Inflammatory macrophage (primary cell): ENCODE measurements at places on chromosomes 1 and 21.
A peak's percentile ranks its signal among the peaks of the same experiment; 100 is the strongest.

- DNase-seq = no peak
Measured at GRCh38 chr1:113242481-113242880, 147.8 kb upstream of the MAGI3 start.

DNA sequence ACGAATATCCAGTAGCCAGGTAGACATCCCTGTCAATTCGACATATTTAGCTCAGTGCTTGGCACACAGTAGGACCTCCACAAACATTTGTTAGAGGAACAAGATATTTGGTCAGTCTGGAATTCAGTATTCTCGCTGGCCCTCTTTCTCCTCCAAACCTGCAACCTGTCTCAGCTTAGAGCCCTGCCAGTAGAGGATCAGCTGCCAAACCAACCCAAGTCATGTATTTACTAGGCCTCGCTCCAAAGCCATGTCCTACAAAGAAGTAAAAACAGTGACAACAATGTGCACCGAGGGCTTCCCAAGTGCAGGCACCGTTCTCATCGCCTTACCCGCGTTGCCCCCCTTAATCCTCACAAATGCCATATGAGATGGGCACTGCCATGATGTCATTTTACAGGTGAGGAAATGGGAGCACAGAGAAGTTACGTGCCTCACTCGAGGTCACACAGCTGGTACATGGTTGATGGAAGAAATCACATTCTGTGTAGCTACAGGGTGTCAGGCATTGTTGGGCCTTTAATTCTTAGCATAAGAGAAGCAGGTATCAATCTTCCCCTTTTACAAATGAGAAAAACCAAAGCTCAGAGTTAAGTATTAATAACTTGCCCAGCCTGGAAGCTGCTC is 26.0 kb upstream of the CDCA8 start:
- DNase-seq = no peak

DNA sequence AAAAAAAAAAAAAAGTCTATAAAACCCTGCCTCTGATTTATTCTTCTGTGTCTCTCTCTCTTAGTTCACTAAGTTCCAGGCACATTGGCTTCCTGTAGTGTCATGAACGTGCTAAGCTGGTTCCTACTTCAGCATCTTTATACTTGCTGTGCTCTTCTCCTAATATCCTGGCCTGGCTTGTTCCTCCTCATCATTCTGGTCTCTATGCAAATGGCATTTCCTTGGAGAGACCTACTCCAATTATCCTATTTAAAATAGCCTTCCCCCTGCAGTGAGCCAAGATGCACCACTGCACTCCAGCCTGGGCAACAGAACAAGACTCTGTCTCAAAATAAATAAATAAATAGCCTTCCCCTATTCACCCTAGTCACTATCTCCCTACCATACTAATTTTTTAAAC is 9.7 kb upstream of the CLCC1 start:
- no peak for DNase-seq

- no peak for DNase-seq
Measured at GRCh38 chr21:44064852-44065403, 42.3 kb upstream of the PWP2 start.

GRCh38 chr1:56414728-56415224 is 164.6 kb downstream of the PLPP3 start:
- no peak for DNase-seq

DNA sequence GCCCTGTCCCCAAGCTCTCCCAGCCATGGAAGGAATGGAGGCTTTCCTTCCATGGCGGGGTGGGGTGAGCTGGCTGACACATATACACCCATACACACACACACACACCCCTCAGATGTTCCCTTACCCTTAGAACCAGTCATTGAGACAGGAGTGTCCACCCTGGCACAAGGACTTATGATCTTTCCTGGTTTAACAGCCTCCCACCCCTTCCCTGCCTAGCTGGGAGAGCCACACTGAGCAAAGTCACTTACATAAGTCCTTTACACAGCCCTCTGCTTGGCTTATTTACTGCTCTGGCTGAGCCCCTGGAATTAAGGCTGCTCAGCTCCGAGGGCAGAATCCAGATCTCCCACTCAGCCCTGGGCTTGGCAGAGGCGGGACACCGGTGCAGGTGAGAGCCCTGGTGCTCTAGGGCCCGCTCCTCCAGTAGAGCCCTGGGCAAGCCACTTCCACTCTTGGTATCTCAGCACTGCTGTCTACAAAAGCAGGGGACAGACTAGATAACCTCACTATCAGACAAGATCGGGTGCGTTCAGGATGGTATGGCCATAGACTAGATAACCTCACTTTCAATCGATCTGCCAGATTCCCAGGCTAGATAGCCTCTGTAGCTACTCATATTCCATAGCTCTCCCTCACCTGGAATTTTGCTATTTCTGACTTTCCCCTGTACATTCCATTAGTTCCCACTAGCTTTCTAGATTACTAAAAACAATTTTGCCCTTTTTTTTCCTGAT is 16.7 kb downstream of the SLC6A9 start:
- DNase-seq = no peak

DNA sequence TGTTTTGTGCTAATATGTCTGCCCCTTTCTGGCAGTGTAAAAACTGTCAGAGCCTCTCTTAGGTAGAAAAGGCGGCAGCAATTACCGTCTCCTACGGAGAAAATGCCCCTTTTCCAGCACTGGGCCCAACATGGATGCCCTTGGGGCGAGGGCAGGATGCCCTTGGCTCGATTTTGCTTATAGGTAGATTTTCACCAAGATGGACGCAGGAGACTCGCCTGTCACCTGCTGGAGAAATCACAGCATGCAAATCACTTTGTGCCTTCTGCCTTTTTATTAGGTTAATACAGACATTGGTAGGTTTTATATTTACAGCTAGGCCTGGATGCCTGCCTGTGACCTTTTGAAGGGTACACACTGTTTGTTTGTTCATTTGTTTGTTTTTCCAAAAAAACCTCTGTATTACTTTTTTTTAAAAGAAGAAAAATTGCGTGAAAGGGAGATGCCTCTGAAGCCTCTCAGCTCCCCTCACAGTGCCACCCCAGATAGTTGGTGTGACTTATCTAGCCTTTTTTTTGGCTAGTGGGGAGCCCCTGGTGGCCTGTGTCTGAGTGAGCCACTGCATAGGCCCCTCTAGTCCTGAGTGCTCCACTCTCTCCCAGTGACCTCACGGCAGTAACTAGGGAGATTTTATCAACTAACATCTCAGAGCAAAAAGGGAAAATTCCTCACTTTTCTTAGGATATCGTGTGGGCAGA is 2.5 kb downstream of the ATP1B1 start:
- DNase-seq = peak; percentile 56

- no peak for DNase-seq
Measured at GRCh38 chr1:160451859-160452232, 51.5 kb downstream of the VANGL2 start.

GRCh38 chr1:198649968-198650338 is 11.1 kb downstream of the PTPRC start:
- DNase-seq = no peak

DNA sequence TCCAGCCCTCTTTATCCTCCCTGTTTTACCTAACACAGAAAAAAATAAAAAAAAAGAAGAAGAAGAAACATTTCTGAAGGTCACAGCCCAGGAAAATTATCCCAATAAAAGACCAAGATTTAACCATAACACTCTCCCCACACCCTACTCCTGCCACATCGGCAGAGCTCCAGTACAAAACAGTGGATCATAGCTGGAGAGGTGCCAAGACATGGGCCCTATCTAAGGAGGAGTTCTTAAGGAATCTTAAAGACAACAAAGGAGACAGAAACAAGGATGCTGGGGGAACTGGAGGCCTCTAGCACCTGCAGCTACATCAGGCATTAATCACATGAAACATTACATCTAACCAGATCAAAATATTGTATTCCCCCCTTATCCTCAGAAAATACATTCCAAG is 432.8 kb downstream of the MATN1 start:
- DNase-seq = no peak

GRCh38 chr1:76680651-76681050 is 186.6 kb upstream of the ST6GALNAC5 start:
- DNase-seq = no peak

- DNase-seq = peak; percentile 57
Measured at GRCh38 chr1:15188678-15189077, 35.1 kb downstream of the TMEM51 start.

DNA sequence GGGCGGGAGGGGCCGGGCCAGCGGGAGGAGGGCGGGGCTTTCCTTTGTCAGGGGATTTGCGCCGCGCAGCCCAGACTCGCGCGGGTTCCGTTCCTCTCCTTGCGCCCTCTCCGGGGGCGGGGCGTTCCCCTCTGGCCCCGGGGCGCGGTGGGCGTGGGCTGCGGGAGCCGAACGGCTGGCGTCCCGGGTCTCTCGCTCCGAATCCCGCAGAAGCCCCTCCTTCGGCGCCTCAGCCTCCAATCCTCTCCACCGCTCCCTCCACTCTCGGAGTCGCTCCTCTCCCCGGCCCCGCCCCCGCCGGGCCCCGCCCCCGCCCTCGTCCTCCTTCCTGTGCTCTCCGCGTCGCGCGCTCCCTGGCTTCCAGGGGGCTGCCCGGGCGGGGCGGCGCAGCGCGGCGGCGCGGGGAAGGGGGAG is 82.8 kb upstream of the BMP8A start:
- DNase-seq = peak; percentile 82

DNA sequence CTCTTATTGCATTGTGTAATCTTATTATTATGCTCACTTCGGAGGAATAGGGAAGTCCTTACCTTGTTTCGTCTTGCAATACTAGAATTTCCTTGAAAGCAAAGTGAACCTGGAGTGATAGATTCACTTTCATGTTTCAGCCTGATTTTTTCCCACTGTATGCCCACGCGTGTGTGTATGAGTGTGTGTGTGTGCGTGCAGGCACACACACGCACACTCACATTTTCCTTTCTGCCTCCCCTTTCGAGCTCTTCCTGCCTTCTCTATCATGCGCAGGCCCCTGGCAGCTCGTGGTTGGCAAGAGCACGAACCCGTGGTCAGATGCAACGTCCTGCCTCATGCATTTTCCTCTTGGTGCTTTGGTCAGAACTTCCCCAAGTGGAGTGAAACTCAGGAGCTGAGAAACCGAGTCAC is at the start of gene GCSAML:
Gene GCSAML, plus strand, starts transcription at position 366 of the 414 bp plus-strand sequence. CDS start 58 bp downstream, outside the sequence.
- DNase-seq = peak; percentile 4

- DNase-seq = peak; percentile 64
Measured at GRCh38 chr1:9244501-9245229, 10.1 kb downstream of the H6PD start.

DNA sequence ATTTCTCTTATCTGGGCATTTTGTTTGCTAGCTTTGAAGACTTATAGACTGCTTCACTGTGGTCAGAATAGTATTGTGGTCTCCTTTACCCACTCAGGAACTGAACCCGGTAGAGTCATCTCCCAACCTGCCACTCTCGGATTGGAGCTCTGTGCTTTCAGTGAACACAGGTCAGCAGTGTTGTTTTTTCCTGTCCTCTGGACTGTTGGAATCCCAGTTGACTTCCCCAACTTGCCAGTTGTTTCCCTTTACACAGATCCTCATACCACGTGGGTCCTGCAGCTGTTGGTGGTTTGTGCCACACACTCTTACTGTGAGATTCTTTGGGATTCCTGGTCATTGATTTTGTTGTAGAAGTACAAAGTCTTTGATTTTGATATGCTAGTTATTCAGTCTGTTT is 214.1 kb downstream of the DYRK1A start:
- DNase-seq = no peak

GRCh38 chr1:209758400-209758799 is 2.5 kb downstream of the TRAF3IP3 start:
- DNase-seq = no peak

- no peak for DNase-seq
Measured at GRCh38 chr1:2320760-2321667, 70.3 kb downstream of the MORN1 start.

GRCh38 chr1:63116016-63116415 is 206.4 kb upstream of the FOXD3 start:
- DNase-seq = no peak

GRCh38 chr1:205547936-205548827 is 43.7 kb downstream of the CDK18 start:
- DNase-seq = no peak

GRCh38 chr1:62352387-62352786 is 33.2 kb upstream of the KANK4 start:
- DNase-seq = peak; percentile 70

GRCh38 chr1:230979389-230979716 is 459 bp downstream of the ARV1 start:
- DNase-seq = no peak

DNA sequence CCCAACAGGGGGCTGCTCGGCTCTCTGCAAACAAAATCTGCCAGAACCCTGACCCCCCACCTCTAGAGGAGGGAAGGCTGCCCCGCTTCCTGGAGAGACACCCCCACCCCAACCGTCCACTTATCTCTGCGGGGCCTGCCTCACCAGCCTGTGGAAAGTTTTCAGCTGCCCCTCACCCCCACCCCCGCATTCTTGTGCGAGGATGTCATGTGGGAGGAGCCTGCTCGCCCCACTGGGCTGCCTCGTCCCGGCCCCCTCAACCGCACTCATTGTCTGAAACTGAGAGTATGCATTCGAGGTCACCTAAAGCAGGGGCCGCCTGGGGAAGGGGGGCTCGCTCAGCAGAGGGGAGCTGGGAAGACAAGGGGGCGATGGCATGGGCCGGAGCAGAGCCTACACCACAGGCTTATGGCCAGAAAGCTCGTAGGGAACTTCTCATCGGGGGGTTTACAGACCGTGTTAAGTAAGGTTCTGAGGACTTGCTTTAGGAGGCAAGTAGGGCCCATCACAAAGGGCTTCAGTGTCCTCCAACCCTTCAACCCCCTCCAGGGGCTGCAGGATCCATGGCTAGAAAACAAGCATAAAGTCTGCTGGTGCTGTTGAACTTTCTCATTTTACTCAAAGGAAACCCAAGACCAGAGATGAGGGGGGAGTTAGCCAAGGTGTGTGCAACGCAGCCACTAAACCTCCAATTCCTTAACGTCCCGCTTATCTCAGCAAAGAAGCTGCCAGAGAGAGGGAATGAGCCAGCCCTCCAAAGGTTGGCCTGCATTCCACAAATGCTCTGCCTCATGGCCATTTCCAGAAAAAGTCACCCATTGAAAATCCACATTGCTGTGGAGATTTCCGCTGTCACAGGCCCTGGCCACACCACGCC is 9.4 kb downstream of the EPHA2 start:
- DNase-seq = no peak
